H9 (cell line): ENCODE measurements at places on chromosomes 13 and 19.
A peak's percentile ranks its signal among the peaks of the same experiment; 100 is the strongest.

GRCh38 chr19:12647047-12647446 is 19.5 kb downstream of the MAN2B1 start:
- DNase-seq, result no peak

GRCh38 chr13:23901365-23901764 is 4.1 kb upstream of the C1QTNF9B start:
- DNase-seq, result no peak

DNA sequence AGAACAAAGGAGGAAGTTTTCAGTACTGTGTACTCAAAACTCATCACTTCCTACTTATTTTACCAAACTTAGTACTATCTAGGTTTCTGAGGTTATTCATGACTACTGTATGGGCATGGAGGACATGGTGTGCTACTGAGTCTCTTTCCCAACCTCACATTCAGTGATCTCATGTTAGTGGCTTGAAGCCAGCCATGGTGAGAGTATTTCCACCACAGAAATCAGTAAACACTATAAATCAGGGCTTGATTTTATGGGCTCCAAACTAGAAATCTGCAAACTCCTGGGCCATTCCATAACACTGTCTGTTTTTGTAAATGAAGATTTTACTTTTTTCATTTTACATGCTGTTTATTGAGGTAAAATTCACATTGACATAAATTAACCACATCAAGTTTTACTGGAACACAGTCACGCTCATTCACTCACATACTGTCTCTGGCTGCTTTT is 19.7 kb downstream of the MED26 start:
- no peak for DNase-seq

GRCh38 chr13:75656425-75656989 is 20.4 kb downstream of the LMO7 start:
- DNase-seq, result no peak

- peak; percentile 56 for DNase-seq
Measured at GRCh38 chr19:17441241-17442021, 7.0 kb downstream of the TMEM221 start.

DNA sequence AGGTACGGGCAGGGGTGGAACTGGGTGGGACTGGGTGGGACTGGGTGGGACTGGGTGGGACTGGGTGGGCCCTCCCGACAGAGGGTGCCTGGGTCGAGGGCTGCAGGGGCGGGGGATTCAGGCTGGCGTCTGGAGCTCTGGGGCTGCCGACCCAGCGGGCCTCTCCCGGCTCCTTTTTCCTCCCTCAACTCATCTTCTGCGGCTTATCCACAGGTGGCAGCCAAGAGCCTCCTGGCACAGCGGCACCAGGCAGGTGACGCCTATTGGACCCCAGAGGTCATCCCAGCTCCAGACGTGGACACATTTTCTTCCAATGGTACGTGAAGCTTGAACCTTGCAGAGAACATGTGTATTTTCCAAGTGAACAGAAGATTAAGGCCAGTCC is 533 bp downstream of the ZNF544 start:
- peak; percentile 55 for DNase-seq

GRCh38 chr13:43008596-43008995 is 14.8 kb upstream of the DNAJC15 start:
- DNase-seq, result no peak

GRCh38 chr19:3065675-3066357 is 3.5 kb upstream of the TLE5 start:
- no peak for DNase-seq

GRCh38 chr13:74975111-74975510 is 506.9 kb downstream of the TBC1D4 start:
- no peak for DNase-seq
